ENCODE measurements at places on chromosomes 12 and 14.

DNA sequence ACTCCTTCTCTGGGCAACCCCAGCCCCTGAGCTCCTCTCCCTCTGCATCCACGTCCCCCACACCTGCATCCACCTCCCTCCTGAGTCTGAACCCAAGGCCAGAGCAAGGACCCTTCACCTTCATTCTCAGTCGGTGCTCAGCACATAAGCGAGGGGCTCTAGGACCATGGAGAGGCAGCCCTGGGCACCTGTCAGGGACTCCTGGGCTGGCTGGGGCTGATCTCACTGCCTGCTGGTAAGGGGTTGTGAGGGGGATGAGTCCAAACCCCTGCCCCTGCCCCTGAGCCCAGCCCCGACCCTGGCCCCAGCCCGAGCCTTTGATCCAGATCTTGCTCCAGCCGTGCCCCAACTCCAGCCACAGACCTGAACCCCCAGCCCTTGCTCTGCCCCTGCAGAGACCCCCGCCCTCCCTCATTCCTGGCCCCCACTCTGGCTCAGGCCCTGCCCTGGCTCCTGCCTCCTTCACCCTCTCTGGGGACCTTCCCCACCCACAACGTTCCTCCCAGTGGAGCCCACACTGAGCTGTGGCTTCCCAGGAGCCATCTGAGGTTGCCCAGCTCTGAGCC lies 888 bp upstream of the CCDC197 start:
- no peak for DNase-seq

- no peak for DNase-seq
These were observed 544 bp downstream of the ABCD4 start for GRCh38 chr14:74302152-74302628.

GRCh38 chr12:120252071-120252906 lies 13.2 kb downstream of the PXN start:
- no peak for DNase-seq

DNA sequence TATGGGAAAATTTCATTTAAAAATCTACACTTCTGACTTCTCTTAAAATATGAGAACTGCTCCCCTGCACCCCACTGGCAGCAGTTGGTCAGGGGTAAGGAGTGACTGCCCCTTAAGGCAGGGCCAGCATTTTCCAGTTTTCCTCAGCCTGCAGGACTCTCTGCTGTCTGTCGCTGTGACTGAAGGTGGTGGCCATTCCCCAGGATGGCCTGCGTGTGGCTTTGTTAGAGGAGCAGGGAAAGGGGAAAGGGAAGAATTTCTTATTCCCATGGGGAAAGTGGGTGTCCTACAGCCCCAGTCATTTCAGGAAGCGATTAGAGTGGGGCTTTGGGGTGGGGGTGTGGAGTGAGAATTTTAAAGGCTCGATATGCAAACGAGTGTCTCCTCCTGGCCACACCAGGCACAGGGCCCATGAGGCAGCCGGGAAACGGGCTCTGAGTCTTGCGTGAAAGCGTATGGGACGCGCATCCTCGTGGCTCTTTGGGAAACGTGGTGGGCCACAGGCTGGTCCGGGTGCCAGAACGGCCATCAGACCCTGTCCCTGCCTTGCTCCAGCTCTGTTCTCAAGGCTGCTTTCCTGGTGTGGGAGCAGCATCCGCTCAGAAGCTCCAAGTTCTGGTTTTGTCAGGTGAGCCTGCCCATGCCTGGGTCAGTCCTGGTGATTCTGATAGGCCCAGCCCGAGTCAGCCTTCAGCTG lies 23.5 kb downstream of the ADGRD1 start:
- DNase-seq, result no peak

DNA sequence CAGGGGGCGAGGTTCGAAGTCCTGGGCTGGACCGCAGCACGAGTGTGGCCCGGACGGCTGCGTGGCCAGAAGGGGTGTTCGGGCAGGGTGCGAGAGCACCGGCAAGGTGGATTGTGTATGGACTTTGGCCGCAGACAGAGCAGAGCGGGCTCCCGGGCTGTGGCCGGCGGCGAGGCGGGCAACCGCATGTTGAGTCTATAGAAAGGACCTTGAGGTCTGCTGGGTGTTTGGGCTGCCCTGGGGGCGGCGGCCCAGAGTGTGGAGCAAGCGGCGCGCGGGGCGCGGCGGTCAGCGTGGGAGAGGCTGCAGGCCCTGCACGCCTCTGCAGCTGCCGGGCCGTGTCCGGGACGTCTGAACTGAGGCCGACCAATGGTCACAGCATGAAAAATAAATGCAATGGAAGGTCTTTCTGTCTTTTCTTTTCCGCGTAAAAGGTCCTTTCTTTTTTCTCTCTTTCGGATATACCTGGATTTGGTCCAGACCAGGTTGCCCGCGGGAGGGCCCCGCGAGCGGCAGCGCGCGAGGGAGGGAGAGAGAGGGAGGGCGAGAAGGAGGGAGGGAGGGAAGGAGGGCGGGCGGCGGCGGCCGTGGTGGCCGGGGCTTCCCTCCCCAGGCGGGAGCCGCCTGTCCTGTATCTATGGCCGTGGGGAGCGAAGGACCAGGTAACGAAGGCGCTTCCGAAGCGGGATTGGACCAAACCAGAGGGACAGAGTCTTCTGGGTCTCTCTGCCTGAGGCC lies 5.5 kb upstream of the HOXC9 start:
- DNase-seq, result no peak

DNA sequence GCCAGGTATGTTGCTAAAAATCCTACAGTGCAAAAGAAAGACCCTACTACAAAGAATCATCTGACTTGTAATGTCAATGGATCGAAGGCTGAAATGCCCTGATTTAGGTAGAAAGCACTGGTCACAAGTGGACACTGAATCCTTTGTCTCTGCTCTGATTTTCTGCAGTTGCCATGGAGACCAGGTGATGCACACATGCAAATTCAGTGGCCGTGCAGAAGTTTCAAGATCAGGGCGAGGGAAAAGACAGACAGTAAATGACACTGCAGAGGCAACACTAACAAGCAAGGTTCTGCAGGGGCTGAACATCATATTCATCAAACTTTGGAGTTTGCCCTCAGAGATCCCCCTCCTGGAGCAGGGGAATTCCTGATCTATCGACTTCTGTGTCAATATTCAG lies 370.3 kb upstream of the TMEM132C start:
- no peak for DNase-seq
